Daoy (cell line): ENCODE measurements at places on chromosomes 6 and 20. TPM values are rescaled to one million over a fixed set of nuclear protein-coding genes. Genes with fewer than 3 reads are reported as not detected.

The CD83 gene
- total RNA-seq = 16.8 and 20.1 TPM in 2 replicates

The WFDC5 gene
- not detected in 2 replicates for total RNA-seq

The GSTA1 gene
- not detected in 2 replicates for total RNA-seq

The MCM8 gene
- total RNA-seq = 38.0 and 43.8 TPM in 2 replicates

The TREM1 gene
- total RNA-seq = not detected in 2 replicates

The HLA-DPA1 gene
- total RNA-seq = 4.2 and 13.8 TPM in 2 replicates

- DNase-seq = peak; percentile 48
These were observed 17.7 kb downstream of the SNX9 start for GRCh38 chr6:157840776-157841175.

DNA sequence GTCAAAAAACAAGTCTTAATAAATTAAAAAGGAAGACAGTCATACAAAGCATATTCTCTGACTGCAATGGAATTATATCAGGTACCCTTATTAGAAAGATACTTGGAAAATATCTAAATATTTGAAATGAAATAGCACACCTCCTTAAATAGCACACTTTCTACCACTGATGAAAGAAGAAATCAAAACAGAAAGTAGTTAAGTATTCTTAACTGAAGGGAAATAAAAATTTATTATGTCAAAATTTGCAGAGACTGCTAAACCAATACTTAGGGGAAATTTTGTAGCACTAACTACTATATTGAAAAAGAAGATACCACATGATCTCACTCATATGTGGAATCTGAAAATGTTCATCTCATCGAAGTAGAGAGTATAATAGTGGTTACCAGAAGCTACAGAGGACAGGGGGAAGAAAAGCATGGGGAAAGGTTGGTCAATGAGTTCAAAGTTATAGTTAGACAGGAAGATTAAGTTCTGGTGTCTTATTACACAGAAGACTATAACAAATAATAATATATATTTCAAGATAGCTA lies 112.2 kb downstream of the ASCC3 start:
- no peak for DNase-seq

GRCh38 chr6:27582928-27583725 lies 110.2 kb upstream of the ZNF184 start:
- DNase-seq = peak; percentile 85

DNA sequence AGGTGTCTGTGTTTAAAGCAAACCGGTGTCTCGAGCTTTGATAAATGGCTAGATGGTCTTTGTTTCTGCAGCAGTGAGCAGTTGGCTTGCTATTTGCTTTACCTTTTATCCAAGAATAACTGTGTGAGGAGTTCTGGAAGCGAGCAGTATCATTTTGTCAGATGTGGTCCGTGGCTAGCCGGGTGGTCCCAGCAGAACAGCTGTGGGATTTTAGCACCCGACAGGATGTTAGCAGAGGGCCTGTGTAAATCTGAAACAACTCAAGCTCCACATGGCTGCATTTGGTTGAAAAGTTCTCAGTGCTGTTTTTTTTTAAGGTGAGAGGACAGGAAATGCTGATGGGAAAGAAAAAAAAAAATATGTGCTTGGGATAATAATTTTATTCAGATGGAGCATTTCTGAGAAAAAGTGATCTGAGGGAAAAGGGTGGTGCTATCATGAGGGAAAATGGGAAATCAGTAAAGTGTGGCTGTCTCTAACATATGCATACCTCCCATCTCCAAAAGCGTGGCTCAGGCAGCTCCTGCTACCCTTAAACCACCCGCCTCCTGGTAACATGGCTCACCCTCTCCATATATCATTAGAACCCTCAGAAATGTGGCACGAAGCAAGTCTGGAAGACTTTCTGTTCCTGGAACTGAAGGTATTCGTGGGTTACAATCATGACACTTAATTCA lies 215.4 kb downstream of the TSHZ2 start:
- DNase-seq = no peak

GRCh38 chr6:122568350-122568749 lies 41.9 kb upstream of the PKIB start:
- no peak for DNase-seq

- DNase-seq = peak; percentile 21
These were observed 108.5 kb upstream of the RALGAPA2 start for GRCh38 chr20:20820785-20821483.

GRCh38 chr20:19403549-19403948 lies 191.1 kb downstream of the SLC24A3 start:
- DNase-seq = no peak

DNA sequence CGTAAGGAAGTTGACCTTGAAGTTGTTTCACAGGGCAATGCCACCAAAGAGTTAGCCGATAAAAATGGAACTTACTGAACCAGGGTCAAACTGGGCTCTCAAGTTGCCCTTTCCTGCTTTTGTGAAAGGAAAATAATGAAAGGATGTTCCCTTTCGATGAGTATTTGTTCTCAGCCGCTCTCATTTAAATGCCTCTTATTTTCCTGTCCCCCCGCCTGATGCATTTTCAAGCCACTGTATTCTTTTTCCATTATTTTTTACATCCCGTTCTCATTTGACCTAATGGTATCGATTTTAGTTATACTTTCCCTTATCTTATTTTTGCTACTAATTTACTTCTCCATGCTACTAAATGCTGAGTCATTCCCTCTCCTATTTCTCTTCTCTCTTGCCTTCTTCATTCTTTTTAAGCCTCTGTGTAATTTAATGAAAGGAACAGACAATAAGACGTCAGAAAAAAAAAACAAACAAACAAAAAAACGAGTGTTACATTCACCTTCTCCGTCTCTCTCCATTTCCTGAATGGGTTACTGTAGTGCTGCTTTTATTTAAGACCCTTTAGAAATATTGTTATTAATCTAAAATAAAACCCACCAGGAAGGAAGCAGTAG lies 655 bp upstream of the NDUFAF4 start:
- DNase-seq = peak; percentile 3

DNA sequence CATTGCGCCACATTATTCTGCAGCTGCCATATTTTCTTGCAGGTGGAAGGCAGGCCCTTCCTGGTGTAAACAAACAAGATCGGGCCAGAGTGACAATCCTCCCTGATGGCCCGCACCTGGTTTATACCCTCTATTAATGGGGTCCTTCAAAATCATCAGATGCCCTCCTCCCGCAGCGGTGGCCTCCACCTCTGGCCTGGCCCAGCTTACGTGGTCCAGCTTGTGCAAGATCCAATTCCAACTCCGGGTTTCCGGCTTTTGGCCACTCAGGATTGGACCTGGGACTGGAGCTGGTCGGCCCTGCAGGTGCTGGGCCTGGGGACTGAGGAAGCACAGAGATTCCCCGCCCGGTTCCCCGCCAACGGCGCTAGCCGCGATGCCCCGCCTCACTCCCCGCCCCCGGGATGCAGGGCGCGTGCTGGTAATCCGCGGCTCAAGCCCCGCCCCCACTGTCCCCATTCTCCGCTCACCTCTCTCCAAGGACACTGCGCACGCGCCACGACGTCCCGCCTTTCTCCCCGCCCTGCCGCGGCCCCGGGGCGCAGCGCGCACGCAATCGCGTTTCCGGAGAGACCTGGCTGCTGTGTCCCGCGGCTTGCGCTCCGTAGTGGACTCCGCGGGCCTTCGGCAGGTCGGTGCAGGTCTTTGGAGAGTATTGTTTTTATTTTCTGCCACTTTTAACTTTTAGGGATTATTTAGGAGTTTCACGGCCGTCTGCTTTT lies at the start of gene TMEM14B:
TMEM14B (plus strand) TSS at position 555 of the 722 bp plus-strand sequence. CDS start 1,441 bp downstream, outside the sequence.
- peak; percentile 99 for DNase-seq

DNA sequence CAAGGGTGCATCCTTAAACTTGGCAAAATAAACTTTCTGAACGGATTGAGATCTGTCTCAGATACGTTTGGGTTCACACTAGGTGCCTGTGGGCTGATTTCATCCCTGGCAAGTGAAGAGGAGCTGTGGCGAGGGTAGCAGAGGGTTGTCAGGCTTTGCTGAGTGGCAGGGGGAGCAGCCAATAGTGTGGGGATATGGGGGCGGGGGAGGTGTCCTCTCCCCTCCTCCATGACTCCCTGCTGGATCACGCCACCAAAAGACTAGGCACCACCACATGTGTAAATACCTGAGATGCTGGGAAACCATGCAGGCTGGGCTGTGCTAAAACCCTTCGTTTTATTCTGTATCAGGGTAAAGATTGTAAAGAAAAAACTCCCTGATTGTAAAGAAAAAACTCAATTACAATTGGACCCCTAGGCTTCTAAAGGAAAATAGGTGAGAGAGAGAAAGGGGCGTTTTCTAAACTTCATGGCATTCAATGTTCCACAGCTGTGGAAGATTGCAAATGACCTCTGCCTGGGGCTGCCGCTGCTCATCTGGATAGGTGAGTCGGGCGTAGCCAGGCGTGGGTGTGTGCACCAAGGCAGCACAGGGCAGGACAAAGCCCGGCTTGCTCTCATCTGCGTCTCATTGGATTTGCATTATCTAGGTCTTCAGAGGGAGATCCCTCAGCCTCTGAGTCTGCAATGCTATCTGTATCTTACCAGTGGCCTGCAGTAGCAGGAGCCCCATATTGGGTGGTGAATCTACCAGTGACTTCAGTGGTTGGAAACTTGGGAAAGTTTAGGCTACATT lies 26.9 kb upstream of the ADTRP start:
- peak; percentile 30 for DNase-seq

- no peak for DNase-seq
These were observed 24.7 kb upstream of the MRGBP start for GRCh38 chr20:62771396-62772102.

DNA sequence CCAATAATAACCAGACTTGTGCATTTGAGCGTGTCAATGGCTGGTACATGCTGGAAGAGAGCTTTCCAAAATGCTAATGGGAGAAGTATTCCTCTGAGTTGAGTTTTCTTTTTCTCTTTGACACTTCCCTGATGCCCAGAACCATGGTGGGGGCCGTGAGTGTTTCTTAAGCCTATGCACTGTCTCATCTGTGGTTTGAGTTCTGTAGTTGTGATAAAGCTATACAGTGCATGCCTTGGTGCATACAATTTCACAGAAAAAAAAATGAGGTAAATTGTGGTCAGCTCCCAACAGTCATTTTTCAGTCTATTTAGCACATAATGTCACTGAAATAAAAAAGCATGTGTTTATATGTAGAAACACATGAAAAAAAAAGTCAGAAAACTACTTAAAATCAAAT lies 204.8 kb downstream of the HDGFL1 start:
- no peak for DNase-seq

DNA sequence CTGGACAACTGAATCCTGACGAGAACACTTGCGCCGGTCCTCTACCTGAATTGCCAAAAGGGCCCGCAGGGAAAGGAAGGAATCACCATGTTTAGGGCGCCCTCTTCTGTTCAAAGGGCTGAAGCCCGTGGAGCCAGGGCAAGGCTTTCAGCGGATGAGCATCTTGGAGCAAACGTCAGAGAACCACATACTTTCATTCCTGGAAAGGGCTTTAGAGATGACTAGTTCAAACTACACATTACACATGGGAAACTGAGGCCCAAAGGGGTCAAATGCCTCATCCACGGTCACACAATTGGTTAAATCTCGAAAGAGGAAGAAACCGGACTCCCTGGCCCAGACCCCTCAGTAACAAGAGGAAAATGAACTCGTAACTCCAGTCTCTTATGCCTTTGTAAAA lies 11.5 kb upstream of the ZNF133 start:
- DNase-seq = peak; percentile 73

DNA sequence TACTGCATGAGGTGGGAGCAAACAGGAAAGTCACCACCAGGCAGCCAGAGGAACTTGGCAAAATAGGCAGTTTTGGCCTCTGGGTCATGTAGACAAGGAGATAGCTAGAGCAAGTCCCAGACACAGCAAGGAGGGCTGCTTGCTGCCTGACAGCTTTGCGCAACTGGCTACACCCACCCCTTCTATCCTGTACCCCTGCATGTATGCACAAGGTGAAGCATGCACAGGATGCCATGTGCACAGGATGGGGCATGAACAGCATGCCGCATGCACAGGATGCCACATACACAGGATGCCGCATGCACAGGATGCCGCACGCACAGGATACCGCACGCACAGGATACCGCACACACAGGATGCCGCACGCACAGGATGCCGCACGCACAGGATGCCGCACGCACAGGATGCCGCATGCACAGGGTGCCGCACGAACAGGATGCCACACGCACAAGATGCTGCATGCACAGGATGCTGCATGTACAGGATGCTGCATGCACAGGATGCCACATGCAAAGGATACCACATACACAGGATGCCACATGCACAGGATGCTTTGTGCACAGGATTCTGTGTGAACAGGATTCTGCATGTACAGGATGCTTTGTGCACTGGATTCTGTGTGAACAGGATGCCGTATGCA lies 104.9 kb upstream of the IYD start:
- no peak for DNase-seq

GRCh38 chr20:22431419-22431818 lies 153.0 kb downstream of the FOXA2 start:
- DNase-seq = no peak

DNA sequence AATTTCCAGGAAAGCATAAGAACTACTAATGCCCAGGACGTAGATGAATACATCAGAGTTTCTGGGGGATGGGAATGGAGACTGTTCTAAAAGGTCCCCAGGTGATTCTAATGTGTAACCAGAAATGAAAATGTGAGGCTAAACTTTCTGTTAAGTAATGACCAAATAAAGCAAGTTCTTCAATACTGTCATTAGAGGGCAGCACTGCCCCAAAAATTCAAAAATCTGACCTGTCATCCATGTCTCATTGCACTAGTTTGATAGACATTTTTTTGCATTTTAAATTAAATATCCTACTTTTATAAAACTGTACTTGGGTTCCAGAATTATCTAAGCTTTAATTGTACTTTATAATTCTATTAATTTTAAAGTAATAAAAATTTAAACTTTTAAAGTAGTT lies 94.9 kb downstream of the RFX6 start:
- peak; percentile 39 for DNase-seq
